Activated CD4-positive, alpha-beta T cell treated with anti-CD3 and anti-CD28 coated beads for 4 hours (primary cell): ENCODE measurements at places on chromosomes 12 and 14.

GRCh38 chr12:121858662-121859572 lies at the start of gene HPD:
HPD (minus strand) TSS chr12:121858859; CDS start chr12:121858823, 36 bp downstream.
- DNase-seq = no peak

DNA sequence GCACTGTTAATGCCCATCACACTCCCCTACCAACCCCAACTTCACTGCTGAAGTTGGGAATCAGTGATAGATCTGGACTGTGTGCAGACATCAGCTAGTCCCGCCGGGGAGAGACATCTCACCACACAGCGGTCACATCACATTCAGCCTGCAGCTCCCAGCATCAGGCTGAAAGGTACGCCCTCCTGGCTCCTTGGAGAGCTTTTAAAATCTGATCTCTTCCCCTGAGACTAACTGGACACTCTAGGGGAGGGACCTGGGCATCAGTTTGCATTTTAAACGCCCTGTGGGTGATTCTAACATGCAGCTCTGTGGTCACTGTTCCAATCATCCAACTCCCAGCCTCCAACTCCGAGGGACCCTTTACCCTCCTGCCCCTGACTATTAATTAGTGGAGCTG lies 58.4 kb downstream of the CCDC85C start:
- DNase-seq = no peak

- no peak for DNase-seq
Measured at GRCh38 chr12:27754795-27755194, 25.2 kb upstream of the KLHL42 start.

DNA sequence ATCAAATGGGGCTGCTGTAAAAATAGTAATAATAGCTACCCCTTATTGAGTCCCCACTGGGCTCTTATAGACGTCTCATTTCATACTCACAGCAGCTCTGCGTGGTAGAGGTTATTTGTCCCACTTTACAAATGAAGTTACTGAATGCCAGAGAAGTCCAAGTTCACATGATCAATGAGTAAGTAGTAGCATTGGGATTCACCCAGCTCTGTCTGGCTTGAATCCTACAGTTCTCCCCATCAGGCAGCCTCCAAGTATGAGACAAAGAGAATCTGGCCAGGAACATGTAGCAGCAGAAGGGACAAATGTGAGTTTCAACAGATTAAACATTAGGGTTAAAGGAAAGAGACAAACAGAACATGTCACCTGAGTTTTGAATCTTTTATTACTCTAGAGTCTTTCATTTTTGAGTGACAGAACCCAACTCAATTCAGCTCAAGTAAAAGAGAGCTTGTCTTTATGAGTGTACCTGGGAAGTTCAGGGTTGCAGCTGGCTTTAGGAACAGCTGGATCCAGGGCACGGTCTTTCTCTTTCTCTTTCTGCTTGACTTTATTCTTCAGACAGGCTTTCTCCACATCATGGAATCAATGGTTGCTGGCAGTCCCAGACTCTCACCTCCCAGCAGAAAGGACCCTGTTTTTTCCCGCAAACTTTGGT lies 64.1 kb upstream of the JDP2 start:
- DNase-seq = no peak

DNA sequence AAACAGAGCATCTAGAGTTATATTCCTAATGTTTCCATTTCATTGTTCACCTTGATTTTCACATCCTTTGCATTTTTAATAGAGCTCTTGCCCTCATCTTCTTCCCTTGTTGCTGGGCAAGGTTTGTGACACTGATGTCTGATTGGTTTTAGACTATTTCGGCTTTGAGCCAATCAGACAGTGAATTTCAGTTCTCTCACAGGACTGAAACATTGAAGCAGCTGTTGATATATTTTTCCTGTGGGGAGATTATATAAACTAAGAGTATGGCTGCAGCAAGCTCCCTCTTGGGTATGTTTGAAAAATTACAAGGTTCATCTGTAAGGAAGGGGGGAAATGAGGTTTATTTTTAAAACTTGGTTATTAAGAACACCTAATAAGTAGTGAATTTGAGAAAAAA lies 51.2 kb downstream of the ATF7IP start:
- DNase-seq = peak; percentile 38

DNA sequence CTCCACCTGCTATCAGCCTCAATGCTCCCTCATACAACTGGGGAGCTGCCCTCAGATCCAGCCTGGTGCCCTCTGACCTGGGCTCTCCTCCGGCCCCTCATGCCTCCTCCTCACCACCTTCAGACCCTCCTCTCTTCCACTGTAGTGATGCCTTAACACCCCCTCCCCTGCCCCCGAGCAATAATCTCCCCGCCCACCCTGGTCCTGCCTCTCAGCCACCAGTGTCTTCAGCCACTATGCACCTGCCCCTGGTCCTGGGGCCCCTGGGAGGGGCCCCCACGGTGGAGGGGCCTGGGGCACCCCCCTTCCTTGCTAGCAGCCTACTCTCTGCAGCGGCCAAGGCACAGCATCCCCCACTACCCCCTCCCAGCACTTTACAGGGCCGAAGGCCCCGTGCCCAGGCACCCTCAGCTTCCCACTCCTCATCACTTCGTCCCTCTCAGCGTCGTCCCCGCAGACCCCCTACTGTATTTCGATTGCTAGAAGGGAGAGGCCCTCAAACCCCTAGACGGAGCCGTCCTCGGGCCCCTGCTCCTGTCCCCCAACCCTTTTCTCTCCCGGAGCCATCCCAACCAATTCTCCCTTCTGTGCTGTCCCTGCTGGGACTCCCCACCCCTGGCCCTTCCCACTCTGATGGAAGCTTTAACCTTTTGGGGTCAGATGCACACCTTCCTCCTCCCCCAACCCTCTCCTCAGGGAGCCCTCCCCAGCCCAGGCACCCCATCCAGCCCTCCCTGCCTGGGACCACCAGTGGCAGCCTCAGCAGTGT lies 3.2 kb downstream of the MBD6 start:
- DNase-seq = no peak

GRCh38 chr14:63562405-63562804 lies 19.2 kb upstream of the PPP2R5E start:
- no peak for DNase-seq

GRCh38 chr14:105201925-105202513 lies 20.9 kb upstream of the NUDT14 start:
- DNase-seq = peak; percentile 24

DNA sequence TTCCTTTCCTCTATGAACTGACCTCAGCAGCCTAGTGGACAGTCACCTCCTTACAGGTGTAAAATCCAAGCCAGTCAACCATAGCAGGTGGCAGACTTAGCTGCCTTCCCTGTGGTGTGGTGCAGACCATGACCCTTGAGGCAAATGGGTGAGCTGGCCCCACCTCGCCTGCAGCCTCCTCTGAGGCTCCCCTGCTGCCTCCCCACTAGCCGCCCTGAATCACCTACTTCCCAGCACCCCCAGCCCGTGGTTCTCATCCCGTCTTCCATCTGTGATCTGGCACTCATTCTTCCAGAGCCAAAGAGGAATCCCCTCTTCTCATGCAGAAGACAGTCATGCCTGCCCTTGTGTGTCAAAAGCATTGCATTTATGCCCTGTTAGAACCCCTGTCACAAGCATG lies 34.4 kb upstream of the TSPAN9 start:
- no peak for DNase-seq

DNA sequence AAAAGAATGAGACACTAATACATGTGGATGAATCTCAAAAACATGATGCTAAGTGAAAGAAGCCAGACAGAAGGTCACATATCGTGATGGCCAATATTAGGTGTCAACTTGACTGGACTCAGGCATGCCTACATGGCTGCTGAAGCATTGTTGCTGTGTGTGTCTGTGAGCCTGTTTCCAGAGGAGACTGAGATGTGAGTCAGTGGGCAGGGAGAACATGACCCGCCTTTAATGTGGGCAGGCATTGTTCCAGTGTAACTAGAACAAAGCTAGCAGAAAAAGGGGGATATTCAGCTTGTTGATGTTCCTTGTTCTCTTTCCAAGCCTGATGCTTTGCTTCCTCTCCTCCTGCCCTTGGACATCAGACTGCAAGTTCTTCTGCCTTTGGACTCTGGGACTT lies 47.6 kb downstream of the DCAF5 start:
- DNase-seq = no peak

DNA sequence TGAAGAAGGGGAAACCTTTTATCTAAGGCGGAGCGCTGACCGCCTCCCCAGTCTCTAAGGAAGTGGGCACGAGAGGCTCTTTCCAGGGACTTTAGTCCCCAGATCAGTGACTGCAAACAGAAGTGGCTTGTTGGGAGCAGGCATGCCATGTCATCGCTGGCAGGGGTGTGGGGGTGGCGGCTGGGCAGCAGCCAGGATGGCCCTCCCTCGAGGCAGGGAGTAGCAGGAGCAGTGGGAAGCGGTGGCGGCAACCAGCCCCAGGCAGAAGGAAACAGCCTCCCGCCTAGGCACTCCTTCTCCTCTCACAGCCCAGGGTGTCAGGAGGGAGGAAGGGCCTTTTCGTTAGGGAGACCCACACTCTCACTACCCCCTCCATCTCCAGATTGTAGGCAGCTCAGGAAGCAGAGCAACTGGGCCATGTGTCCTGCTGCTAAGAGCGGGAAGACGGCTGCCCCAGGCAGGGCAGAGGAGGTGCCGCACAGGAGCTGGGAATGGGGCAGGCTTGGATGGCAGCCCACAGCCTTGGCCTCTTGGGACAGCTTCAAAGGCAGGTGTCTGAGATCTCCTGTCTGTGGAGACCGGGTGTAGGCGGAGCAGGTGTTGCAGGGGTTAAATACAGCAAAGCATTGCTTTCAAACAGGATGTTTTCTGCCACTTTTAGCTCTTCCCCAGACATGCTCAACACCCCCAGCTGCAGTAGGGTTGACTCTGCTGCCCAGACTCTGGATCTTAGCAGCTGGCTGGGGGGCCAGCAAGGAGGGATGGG lies 21.8 kb downstream of the VDR start:
- peak; percentile 25 for DNase-seq

- DNase-seq = no peak
Measured at GRCh38 chr14:32940711-32941667, 2.3 kb downstream of the NPAS3 start.

GRCh38 chr12:75665216-75665615 lies 153.8 kb upstream of the KRR1 start:
- no peak for DNase-seq

DNA sequence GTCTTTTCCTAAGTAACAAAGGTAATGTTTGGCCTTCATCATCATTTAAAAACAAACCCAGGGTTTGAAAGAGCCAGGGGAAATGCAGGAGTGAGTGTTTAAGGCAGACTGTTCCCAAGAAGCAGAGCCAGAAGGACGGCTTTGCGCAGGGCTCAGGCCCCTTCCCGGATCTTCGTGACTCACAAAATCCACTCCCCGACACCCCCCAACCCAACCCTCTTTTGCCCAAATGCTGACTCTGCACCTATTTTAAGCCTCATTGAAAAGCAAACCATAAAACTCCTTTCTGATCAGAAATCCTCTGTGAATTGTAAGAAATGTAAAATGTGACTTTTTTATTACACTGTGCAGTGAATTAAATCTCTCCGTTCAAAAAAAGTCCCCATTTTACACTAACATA lies 67.5 kb downstream of the SETD3 start:
- no peak for DNase-seq

DNA sequence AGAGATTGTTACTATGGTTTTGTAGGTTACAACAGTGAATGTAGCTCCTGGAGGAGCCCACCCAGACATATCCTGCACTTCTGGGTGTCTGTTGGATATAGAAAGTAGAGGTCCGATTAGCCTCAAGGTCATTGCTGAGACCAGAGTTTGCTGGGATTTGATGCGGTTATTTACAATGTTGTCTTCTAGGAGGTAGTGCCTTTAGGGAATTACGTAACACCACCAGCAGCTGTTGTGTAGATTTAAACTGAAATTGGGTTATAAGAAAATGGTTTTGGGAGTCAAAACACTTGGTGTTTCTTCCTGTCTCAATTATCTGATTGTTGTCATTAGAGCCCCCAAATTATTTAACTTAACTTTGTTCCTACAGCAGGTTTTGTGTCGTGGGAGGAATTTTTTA lies 225.3 kb upstream of the PELI2 start:
- no peak for DNase-seq

DNA sequence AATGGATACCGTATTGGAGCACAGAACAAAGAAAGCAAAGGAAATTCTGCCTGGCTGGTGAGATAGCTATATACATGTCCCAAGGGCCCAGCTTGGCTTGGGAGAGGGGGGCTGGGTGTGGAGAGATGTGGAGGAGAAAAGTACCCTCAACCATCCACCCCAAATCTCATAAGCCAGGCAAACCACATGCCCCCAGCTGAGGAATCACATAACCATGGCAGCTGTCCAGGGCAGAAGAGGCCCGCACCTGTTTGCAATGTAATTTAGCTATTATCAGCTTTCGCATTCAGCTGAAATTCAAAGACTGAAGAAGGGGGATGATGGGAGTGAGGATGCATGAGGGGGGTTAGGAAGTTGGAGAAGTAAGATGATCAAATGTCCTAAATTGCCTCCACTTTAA lies 196.1 kb downstream of the TBX5 start:
- no peak for DNase-seq

- no peak for DNase-seq
Measured at GRCh38 chr12:95547522-95548055, 3.7 kb downstream of the USP44 start.

DNA sequence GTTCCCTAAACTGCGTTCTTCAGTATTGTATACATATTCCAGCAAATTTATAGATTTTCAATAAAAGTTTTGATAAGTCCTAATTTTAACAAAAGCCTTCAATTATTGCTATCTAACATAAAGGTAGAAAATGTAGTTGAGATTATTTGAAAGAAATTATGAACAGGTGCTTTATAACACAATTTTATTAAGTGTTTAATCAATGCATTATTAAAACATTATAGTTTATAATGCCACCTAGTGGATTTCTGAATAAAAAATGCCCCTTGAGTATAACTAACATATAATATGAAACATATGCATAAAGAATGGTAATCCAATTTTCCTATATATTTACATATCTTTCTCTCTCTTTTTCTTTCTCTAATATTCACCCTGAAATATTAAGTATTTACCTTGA lies 515.3 kb downstream of the SLC6A15 start:
- no peak for DNase-seq

DNA sequence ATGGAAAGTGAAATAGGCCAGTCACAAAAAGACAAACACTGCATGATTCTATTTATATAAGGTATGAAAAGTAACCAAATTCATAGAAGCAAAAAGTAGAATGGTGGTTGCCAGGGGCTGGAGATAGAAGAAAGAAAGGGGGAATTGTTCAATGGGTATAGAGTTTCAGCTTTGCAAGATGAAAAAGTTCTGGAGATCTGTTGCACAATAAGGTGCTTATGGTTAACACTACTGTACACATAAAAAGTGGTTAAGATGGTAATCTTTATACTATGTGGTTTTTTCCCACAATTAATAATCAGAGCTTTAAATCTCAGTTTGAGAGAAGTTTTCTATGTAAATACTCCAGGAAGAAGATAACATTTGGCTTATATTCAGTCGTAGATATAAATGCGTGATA lies 73.4 kb downstream of the SLC38A4 start:
- no peak for DNase-seq

- DNase-seq = no peak
Measured at GRCh38 chr12:112574896-112575558, 156.3 kb downstream of the PTPN11 start.

- no peak for DNase-seq
Measured at GRCh38 chr12:96886998-96887677, 19.9 kb upstream of the NEDD1 start.
